ENCODE measurements at places on chromosomes 13 and 19.
A peak's percentile ranks its signal among the peaks of the same experiment; 100 is the strongest.

DNA sequence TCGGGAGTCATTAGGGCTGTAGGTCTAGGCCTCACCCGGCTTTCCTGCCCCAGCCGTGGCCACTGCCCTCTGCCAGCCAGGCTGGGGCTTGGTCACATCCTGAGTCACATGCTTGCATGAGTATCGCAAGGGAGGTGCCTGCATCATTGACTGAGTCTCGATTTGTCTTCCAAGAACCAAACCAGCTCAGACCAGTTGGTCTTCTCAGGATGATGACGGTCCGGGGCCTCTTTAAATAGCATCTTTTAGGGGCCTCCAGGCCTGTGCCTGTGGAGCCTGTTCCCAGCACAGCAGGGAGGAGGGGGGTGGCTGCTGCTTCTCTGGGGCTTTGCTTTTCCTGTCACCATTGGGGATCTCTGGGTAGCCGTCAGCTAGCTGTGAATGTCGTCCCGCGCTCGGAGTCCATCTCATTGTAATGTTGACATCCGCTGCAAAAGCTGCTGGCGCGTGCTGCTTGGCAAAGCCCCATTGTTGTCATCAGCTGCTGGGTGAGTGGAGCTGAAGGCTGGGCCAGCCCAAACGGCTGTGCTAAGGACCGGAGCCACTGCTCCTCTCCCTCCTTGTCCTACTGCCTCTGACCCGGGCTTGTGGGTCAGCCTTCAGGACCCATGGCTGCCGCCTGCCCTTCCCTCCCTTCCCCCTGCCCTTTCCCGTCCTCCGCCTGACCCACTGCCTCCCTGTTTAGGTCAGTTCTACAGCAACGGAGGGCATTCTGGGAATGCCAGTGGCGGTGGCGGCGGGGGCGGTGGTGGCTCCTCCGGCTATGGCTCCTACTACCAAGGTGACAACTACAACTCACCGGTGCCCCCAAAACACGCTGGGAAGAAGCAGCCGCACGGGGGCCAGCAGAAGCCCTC is 14.3 kb upstream of the QTRT1 start:
- no peak for DNase-seq

- DNase-seq: no peak
These were observed 38.4 kb upstream of the RNF113B start for GRCh38 chr13:98215508-98215907.

- no peak for DNase-seq
These were observed 4.9 kb upstream of the HSPH1 start for GRCh38 chr13:31166591-31166990.

GRCh38 chr19:48513289-48514122 is 1.9 kb upstream of the LMTK3 start:
- peak; percentile 76 for DNase-seq
